Left ventricle myocardium superior (tissue), 1 donor: ENCODE measurements at places on chromosomes 4 and X. TPM values are rescaled to one million over a fixed set of nuclear protein-coding genes. Genes with fewer than 3 reads are reported as not detected.

- DNase-seq: no peak
Measured at GRCh38 chr4:145234091-145234706, 53.8 kb upstream of the OTUD4 start.

DNA sequence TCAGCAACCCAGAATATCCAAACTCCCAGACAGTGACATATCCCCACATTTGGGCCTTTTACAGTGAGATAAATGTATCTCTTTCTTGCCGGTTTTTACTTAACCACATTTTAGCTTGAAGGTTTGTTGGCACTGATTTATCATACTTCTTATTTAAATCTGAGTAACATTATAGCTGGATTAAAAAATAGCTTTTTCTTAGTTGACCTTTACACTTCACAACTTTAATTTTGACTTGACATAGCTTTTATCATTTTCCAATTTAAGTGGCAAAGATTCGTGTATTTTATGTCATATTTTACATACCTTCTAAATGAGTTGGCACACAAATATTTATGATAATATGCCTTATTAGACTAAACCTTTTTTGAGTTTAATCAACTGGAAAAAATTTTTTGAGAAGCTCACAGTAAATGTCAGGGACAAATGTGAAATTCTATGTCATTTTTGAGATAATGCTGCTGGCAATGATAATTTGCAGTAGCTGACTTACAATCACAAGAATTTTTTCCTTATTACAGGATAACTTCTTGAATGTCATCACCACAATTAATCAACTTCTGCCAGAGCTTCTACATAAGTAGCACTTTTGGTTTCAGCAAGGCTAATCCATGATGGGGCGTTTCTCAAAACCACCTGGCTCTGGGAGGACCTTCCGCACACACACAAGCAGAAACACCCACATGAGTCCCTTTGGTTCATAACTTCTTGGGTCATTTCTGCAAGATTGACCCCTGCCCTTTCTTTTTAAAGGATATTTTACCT, 80.3 kb downstream of the SYTL5 start:
- no peak for DNase-seq

GRCh38 chr4:41927796-41928499, 7.3 kb upstream of the TMEM33 start:
- no peak for DNase-seq

- DNase-seq: no peak
Measured at GRCh38 chr4:102786279-102786678, 25.5 kb upstream of the MANBA start.

GRCh38 chr4:152660526-152660925, 19.3 kb downstream of the TMEM154 start:
- no peak for DNase-seq

DNA sequence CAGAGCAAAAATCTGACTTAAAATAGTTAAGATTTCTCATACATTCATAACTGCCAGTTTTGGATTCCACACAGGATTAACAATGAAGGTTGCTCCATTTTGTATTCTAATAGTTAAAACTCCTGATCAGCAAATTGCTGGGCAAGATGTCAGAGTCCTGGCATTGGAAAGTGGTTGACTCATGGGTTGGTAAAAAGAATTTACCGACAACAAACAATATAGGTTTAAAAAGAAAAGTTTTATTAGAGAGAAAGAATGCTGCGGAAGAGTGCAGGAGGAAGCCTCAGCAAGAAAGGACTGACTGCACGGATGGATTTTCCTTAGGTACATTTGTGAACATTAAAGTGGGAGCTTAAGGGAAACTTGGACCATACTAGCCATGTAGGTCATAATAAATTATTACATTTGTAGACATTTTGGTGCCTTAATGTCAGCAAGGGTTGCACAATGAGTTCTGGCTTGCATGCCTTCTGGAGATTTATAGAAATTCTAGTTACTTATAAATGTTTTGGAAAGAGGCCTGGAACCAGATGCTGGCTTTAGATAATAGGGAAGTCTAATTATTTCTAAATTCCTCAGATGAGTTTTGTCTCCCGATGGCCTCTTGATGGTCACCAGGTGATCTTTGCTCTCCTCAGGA, 25.4 kb upstream of the IL2 start:
- DNase-seq: no peak

DNA sequence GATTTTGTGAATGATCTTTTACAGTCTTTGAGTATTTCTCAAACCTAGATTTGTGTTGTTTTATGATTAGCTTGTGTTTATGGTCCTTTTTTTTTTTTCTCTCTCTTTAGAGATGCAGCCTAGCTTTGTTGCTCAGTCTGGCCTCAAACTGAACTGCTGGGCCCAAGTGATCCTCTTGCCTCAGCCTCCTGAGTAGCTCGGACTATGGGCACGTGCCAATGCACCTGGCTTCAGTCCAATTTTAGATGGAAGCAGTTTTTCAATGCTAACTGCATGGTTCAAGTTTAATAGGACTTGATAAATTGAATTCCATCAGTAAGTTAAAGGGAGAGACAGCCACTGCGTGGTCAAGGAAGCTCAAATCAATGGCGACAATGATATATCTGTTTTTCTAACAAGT, 3.8 kb upstream of the FGG start:
- no peak for DNase-seq

GRCh38 chr4:184782731-184783373, 42.9 kb downstream of the ACSL1 start:
- DNase-seq: no peak

DNA sequence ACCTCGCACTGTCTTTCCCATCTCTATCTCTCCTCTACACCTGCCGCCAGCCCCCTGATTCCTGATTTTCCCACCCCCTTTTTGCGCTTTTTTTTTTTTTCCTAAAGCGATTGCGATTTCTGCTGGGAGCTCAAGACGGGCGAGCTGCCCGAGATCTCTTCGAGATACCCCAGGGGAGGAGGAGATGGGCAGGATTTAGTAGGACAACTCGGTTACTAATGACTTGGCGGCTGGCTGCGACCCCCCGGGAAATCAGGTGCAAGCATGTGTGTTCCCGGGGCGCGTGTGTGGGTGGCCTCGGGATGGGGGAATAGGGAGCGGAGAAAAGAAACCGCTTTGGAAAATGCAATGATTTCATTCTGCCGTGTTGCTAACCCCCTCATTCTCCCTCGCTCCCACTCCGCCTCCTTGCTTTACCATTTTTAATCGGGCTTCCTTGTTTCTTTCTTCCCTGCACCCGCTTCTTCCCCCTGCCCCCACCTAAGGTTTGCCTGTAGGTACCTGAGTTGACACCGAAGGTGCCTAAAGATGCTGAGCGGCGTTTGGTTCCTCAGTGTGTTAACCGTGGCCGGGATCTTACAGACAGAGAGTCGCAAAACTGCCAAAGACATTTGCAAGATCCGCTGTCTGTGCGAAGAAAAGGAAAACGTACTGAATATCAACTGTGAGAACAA, 4.4 kb downstream of the SLITRK2 start:
- no peak for DNase-seq

DNA sequence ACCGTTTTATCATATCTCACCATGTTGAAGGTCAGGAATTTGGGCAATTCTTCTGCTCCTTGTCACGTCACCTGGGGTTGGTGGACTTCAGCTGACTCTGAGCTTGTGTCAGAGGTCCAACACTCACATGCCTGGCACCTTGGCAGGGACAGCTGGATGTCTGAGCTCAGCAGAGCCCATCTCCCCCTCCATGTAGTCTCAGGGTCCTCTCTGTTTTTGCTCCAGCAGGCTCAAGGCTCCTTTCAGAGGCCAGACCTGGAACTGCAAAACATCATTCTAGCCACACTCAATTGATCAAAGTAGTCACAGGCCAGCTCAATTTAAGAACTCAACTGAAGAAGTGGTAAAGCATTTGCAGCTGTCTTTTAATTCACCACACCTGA, 45.4 kb downstream of the EDNRA start:
- no peak for DNase-seq

GRCh38 chrX:97639526-97639925, 755.8 kb downstream of the RPA4 start:
- no peak for DNase-seq

DNA sequence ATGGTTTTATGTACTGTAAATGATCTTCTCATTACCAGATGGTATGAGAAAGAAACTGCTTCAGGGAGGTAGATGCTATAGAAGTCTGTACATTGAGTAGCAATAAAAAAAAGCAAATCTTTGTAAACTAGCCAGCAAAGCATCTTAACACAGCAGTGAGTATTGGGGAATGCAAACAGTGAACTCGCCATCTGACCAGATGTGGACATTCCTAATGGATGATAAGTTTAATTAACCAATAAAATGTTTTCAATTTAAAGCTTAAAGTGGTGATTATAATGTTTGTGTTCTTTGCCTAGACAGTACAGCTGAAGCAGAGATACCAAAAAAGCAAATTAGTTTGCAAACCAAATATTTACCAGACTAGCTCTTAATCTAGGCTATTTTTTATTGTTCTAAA, 1144.2 kb downstream of the FAT4 start:
- DNase-seq: no peak

DNA sequence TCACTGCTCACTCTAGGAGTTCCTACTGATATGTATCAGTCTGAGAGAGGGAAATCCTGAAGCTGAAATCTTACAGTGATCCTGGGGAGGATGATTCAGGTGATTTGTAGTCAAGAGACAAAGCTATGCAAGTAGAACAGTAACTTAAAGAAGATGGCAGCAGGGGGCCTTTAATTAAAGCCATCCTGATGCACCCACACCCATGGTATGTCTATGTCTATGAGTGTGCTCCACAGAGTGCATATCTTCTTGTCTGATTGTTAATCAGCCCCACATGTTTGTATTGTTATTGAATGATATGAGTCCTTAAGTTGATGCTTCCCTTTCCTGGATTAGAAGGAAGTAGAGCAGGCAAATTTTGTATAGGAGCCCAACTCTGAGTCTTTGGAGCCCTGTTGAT, 78.8 kb downstream of the NHS start:
- no peak for DNase-seq

DNA sequence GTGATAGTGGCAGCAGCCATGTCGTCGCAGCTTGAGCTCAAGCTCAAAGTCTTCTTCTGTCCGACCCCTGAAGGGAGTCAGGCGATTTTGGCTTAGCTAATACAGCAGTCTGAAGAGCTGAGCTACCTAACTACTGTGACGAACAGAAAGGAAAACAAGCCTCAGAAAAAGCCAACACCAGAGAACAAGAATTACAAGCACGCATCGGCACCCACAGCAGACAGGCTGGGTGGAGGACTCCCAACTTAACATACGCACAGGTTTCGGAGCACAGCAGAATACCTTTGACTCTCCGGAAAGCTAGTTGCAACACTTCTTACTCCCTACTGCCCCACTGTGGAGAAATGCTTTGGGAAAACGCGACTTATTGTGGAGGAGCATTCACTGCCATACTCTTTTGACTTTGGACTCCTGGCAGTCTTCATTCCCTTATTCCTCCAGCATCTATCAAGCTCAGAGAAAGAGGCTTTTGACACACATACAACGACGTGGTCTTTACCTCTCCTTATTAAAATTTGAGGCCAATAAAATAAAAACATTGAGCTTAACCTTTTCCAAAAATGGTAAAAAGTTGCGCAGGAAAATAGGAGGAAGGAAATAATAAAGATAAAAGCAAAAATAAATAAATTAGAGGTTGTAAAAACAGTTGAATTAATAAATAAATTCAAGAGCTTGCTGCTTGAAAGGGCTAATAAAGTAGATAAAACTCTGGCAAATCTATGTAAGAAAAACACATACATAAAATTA, 41.3 kb upstream of the GPC3 start:
- DNase-seq: no peak

DNA sequence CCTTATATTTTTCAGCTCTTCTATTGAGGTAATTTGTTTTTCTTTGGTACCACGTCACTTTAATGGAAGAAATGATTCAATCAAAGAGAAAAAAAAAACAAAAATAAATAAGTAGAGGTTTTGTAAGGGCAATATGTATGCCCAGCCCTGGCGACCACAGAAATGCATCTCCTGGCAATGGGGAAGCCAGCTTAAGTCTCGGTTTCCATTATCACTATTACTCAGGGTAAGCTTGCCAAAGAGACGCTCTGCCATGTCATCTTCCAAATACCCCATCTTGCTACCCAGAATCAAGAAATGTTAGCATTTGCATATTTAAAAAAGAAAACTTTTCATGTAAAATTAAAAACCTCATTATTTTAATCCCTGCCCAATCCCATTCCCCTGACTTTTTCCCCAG, 68.8 kb downstream of the FAM47C start:
- DNase-seq: no peak

GRCh38 chr4:82437285-82438005, 7.1 kb downstream of the ENOPH1 start:
- DNase-seq: no peak

DNA sequence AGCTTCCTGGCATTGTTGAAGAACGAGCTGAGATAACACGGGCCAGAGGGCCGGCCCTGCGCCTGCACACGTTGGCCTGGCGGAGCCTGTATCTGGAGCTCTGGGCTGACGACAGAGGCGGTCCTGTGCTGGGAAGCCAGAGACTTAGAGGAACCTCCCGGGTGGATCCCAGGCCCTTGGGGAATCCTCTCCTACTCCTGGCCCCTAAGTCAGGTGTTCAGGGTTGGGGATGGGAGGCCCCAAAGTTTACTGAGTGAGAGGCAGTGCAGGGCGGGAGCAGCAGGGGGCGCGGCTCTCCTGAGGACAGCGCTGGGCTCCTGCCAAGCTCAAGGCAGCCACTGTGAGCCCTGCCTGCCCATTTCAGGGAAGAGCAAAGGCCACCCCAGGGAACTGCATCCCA, 2.5 kb upstream of the HTRA3 start:
- peak; percentile 93 for DNase-seq

DNA sequence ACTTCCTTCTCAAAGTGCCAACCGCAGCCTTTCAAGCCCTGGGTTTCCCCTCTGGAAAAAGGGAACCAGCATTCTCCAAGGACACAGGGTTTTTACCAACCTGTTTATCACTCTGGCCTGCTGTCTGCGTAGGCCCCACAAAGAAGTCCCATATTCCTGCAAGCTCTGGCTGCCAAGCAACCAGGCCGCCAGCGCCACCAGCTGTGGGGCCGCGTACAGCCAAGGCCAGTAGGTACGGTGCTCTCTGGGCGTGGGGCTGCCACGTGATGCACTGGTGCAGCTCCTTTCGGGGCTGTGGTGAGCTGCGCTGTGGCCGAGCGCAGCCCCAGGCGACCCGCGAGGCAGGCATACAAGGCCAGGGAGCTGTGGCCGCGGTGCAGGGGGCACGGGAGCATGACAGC, 22.1 kb downstream of the LUZP4 start:
- peak; percentile 32 for DNase-seq

- DNase-seq: no peak
Measured at GRCh38 chr4:15913631-15913970, 24.9 kb downstream of the FGFBP1 start.

DNA sequence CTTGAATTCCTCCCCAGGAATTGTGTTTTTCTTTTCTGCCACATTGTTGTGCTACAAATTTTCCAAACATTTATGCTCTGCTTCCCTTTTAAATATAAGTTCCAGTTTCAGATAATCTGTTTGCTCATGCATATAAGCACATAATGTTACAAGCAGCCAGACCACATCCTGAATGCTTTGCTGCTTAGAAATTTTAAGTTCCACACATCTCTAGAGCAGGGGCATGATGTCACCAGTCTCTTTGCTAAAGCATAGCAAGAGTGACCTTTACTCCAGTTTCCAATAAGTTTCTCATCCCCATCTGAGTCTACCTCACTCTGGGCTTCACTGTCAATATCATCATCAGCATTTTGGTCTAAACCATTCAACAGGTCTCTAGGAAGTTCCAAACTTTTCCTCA, 932.5 kb downstream of the SH3BGRL start:
- DNase-seq: no peak

The CTSO gene
- total RNA-seq: 6.2 TPM

The IL21 gene
- total RNA-seq: not detected

The UXT gene
- 86.5 TPM for total RNA-seq

The ZNF280C gene
- total RNA-seq: 1.4 TPM

The GRPEL1 gene
- 62.7 TPM for total RNA-seq
